Omental fat pad (tissue), 4 donors: ENCODE measurements at places on chromosomes 2 and 18. TPM values are rescaled to one million over a fixed set of nuclear protein-coding genes. Genes with fewer than 3 reads are reported as not detected.

Gene RTP5
- total RNA-seq = 0.96 TPM

DNA sequence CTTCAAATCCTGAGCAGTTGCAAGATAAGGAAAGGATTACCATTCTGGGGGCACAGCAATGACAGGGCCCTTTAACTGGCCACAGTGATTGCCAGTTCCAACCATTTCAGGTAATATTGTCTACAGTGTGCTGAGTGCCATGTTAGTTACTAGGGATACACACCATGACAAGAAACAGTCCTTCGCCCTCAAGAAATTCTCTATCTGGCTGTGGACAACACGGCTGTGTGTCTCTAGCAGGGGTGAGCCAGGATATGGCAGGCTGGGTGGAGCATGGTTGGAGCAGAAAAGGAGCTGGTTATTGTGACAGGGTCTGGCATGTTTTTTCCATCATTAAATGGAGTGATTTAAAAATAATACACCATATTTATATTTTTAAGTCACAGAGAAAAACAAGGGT lies 31.0 kb downstream of the TSPYL6 start:
- DNase-seq = no peak

DNA sequence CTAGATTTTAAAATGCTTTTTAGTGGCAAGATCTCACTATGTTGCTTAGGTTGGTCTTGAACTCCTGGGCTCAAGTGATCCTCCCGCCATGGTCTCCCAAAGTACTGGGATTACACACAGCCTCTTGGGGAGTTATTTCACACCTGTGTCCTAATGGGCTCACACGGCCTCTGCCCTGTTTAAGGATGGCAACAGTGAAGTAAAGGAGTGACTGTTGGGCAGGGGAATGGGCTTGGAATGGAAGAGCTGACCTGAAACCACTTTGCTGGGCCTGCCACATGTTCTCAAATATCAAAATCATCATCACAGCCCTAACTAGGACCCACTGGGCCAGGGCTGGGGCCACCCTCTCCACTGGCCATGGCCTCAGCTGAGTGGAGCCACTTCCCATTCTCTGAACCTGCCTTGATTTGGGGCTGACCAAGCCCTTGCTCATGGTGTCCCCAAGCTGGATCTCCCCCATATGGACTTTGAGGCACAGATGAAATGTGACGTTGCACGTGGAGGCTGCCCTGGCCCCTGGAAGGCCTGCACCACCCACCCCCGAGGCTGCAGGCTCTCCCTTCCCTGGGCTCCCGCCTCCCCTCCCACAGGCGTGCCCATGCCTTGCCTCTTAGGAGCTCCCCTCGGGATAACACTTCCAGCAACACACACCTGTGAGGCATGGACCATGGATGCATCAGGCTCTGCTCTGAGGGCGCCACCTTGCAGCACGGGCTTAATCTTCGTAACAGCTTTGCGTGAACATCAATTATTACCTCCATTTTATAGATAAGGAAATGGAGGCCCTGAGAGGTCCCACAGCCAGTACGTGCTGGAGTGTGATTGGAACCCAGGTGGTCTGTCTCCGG lies 71.8 kb upstream of the SMAD7 start:
- DNase-seq = no peak

Gene ANKRD36B
- 26.6 TPM for total RNA-seq

Gene RESP18
- not detected for total RNA-seq

- no peak for DNase-seq
Observed at GRCh38 chr2:217363470-217363869, 503.6 kb upstream of the TNP1 start.

GRCh38 chr2:215920244-215921100 lies 92.9 kb downstream of the MREG start:
- no peak for DNase-seq

DNA sequence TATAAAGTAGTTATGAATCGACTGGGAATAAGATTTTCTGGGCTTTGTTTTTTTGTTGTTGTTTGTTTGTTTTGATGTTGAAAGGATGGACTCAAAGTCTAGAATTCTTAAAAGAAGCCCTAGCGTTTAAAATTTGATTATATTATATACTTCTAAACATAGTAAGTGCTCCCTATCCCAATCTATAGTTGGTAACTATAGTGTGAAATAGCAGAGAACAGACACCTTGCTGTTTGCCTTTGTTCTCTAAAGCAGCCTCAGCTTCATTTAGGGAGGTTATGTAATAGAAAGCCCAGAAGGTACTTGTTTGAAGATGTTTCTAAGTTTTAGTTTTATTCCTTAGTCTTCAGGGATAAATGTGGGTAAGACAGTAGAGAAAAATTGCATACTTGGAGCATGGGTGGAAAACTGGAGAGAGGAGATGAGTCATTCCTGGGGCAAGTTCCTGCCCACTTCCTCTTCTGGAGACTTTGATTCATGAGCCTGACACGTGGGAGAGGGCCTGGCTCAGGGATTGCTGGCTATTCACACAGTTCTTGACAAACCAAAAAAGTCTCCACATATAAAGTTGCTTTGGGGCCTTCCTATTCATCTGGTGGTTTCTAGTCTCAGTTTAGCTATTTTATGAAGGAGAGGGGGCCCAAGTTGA lies 131.9 kb downstream of the MYO1B start:
- peak; percentile 43 for DNase-seq

DNA sequence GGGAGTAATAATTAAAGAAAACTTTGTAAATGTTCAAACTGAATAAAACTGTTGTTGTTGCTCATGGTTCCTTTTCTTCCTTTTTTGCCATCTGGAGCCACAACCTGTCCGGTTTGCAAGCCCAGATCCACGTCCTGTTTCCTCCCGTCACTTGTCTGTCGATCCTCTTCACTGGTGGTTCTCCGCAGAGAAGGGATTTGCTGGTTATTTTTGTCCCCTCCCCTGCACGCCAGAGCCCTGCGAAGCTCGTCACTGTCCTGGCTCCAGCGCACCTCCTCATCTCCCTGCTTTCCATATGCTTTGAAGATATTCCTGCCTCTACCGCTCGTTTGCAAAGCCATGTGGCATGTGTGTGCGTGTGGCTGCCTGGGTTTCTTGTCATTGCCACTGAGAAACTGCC lies 461.4 kb downstream of the RNF144A start:
- DNase-seq = no peak

Gene CAPN10
- 12.9 TPM for total RNA-seq

Gene PKDCC
- total RNA-seq = 72.6 TPM

GRCh38 chr2:23121968-23122648 lies 262.9 kb upstream of the KLHL29 start:
- DNase-seq = no peak

Gene GPR45
- total RNA-seq = not detected

GRCh38 chr2:47083886-47084687 lies 71.0 kb downstream of the STPG4 start:
- DNase-seq = no peak

DNA sequence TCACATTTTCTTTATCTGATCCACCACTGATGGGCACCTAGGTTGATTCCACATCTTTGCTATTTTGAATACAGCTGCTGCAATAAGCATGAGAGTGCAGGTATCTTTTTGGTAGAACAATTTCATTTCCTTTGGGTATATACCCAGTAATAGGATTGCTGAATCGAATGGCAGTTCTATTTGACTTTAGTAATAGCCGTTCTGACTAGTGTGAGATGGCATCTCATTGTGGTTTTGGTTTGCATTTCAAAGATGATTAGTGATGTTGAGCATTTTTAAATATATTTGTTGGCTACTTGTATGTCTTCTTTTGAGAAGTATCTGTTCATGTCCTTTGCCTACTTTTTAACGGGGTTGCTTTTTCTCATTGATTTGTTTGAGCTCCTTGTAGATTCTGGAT lies 72.3 kb downstream of the CCDC138 start:
- DNase-seq = no peak

DNA sequence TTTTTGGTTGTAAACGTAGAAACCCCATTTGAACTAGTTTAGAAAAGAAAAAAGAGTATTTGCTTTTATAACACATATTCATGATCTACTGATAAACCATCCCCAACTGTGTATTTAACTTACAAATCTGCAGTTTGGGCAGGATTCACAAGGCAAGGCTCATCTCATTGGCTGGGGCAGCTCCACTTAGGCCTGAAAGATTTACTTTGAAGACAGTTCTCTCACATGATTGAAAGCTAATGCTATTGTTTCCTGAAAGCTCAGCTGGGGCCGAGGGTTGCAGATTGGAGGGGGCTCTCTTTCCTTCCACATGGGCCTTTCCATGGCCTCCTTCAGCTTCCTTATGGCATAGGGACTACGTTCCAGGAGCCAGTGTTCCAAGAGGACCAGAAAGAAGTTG lies 47.4 kb downstream of the ARHGAP15 start:
- no peak for DNase-seq

Gene PCBP1
- 256 TPM for total RNA-seq

DNA sequence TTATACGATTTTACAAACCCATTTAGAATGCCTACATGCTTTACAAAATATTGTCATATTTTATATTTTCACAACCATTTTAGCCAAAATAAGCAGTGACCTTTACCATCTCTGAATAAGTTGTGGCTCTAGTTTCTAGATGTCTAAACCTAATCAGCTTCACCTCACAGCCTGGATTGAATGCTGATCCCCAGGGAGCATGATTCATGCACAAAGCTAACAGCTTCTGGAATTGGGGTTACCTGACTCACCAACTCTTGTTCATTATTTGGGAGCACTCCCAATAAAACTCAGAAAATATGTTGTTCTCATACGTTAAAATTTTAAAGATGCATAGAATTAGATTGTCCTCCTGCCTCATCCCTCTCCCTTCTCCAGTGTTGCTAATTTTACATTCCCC lies 611.7 kb upstream of the NETO1 start:
- DNase-seq = no peak

Gene VWA3B
- not detected for total RNA-seq

DNA sequence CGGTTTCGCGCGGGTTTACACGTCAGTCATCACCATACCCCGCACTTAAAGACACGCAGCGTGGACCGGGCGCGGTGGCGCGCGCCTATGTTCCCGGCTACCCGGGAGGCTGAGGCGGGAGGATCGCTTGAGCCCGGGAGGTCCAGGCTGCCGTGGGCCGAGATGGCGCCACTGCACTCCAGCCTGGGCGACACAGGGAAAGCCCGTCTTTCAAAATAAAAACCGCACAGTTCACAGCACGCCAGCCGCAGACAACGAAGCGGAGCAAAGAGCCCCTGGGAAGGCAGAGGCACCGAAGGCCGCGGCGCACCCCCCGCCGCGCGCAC lies 328 bp downstream of the DTYMK start:
- no peak for DNase-seq

Gene HOXD4
- 1.3 TPM for total RNA-seq

DNA sequence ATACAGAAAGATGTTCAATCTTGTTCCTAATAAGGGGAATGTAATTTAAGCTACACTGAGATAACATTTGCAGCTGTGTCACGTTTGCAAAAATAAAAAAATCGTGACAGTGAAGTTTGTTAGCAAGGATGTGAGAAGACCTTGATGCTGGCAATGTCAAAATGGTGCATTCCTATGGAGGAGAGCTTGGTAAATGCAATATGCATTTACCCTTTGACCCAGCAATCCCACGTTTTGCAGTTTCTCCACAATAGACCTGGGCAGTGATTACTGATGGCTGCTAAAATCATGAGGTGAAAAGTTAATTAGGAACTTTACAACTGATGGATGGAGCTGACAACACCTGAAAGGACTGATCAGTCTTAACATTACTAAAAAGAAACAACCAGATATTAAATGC lies 43.1 kb downstream of the ZC3H6 start:
- DNase-seq = no peak
